Forelimb muscle (tissue), 1 donor: ENCODE measurements at places on chromosomes 13 and 19. TPM values are rescaled to one million over a fixed set of nuclear protein-coding genes. Genes with fewer than 3 reads are reported as not detected.

DNA sequence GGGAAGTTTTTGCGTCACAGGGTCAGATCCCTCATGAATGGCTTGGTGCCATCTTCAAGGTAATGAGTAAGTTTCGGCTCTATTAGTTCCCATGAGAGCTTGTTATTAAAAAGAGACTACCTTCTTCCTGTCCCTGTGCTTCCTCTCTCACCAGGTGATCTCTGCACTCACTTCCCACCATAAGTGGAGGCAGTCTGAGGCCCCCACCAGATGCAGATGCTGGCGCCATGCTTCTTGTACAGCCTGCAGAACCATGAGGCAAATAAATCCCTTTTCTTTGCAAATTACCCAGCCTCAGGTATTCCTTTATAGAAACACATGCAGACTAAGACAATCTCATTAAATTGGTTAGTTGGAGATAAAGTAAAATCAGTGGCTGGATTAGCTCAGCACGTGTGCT is 75.6 kb upstream of the RFC3 start:
- no peak for DNase-seq

DNA sequence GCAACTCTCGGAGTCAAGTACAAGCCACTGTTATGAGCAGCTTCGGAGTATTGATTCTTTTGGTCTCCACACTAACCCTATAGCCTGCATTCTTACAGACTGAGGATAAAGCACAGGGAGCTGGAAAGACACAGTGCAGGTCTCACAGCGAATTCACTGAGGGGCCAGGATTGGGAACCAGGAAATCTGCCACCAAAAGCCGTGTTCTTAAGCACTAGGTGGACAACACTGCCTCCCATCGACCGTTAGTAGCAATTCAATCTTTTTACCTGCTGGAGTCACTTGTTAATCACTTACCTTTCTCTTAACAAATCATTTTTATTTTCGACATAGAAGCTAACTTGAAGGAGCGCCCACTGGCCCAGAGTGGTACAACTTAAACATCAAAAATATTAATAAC is 6.3 kb downstream of the PMIS2 start:
- peak; percentile 19 for DNase-seq

DNA sequence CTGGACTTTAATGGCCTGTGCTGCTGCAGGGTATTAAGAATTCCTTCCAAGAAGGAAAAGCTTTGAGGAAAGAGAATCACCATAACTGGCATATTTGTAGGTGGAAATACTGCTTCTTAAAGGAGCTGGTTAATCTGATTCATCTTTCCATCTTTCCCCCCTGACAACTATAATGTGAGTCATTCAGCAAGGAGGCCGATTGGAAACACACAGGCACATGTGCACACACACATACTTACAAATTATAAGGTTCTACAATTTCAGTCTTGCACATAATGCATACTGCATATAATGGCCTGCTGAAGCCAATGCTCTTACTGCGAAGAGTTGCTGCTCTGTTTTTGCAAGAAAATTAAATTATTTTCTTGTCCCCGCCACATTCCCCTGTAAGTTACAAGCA is 78.8 kb upstream of the TPP2 start:
- no peak for DNase-seq

GRCh38 chr13:95124959-95125358 is 176.3 kb downstream of the ABCC4 start:
- DNase-seq, result no peak

DNA sequence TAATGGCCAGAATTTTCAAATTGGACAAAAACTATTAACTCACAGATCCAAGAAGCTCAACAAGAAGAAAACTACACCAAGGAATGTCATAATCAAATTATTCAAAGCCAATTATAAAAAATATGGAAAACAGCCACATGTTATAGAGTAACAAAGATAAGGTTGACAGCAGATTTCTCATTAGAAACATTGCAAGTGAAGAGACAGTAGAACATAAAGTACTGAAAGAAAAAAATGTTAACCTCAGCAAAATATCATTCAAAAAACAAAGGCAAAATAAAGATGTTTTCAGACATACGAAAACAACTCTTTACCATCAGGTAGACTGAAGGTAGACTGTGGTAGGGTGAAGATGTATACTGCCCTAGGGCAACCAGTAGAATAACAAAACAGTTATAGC is 83.4 kb downstream of the KCNRG start:
- no peak for DNase-seq

DNA sequence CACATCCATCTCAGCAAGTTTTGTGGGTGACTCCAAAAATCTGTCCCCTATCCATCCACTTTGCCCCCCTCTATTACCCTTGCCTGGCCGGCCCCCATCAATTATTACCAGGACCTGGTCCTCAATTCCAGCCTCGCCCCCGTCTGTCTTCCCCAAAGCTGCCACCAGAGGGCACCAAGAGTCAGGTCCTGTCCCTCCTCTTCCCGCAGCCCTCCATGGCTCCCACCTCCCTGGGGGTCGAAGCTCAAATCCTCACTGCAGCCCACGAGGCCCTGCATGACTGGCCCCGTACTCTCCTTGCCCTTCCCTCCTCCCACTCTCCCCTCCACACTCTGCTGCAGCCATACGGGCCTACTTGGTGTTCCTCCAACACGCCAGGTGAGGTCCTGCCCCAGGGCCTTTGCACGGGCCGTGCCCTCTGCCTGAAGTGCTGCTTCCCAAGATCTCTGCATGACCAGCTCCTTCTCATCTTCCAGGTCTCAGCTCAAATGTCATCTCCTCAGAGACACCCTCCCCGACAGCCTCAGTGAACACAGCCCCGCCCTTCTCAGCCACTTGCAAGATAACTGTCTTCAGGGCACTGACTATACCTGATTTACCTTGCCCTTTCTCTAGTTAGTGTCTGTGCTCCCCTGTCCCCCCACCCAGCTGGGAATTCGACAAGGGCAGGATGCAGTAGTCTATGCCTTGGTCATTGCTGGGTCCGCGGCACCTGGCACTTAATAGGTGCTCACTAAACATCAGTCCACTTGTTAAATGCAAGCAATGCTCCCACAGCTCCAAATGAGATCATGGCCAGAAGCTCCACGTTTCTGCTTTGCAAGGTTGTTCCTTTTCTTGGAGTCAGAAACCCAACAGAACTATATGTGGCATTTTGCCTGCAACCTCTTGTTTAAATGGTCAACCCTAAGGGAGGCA is 16.8 kb upstream of the SEMA6B start:
- no peak for DNase-seq

- no peak for DNase-seq
Measured at GRCh38 chr13:25843692-25844091, 208.1 kb downstream of the SHISA2 start.

DNA sequence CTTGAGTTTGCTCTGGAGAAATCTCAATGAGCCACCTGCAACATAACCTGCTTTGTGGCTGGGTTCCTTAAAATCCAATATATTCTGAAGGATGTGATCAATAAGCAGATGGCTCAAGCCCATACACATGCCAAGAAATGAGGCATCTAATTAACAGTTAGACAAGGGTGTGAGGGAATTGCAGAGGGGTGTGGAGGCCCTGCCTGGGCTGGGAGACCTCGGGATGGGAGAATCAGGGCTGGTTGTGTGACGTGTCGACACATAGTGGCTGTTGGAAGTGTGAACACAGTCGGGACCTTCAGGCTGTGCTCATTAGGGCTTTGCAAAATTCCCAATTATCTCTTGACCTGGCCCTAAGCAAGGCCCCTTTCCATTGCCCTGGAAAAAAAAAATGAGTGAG is 362.0 kb upstream of the TMTC4 start:
- DNase-seq, result no peak

The TPTE2 gene
- not detected for polyA plus RNA-seq
